ENCODE measurements at places on chromosomes 13 and 19.

DNA sequence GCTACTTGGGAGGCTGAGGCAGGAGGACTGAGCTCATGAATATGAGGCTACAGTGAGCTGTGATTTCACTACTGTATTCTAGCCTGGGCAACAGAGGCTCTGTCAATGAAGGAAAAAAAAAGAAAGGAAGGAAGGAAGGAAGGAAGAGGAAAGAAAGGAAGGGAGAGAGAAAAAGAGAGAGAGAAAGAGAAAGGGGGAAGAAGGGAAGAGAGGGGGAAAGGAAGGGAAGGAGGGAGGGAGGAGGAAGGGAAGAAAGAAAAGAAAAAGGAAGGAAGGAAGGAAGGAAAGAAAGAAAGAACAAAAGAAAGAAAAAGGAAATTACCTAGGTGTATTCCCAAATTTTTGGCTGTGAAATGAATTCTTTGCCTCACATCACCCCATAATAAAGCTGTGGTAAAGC lies 7.2 kb upstream of the RFX2 start:
- no peak for DNase-seq

DNA sequence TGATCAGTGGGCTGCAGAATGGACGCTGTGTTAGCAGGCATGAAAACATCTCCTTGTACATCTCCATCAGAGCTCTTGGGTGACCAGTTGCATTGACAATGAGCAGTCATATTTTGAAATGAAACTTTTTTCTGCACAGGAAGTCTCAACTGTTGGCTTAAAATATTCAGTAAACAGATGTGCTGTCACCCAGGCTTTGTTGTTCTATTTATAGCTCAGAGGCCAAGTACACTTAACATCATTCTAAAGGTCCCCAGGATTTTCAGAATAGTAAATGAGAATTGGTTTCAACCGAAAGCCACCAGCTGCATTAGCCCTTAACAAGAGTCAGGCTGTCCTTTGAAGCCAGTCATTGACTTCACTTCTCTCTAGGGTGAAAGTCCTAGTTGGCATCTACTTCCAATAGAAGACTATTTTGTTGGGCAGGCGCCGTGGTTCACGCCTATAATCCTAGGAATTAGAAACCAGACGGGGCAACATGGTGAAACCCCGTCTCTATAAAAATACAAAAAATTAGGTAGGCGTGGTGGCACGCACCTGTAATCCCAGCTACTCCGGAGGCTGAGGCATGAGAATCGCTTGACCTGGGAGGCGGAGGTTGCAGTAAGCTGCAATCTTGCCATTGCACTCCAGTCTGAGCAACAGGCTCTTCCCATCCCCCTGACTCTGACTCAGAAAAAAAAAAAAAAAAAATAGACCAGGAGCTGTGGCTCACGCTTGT lies 7.9 kb upstream of the PDE4A start:
- no peak for DNase-seq

- DNase-seq, result no peak
Measured at GRCh38 chr13:41751277-41751676, 209.6 kb downstream of the VWA8 start.

DNA sequence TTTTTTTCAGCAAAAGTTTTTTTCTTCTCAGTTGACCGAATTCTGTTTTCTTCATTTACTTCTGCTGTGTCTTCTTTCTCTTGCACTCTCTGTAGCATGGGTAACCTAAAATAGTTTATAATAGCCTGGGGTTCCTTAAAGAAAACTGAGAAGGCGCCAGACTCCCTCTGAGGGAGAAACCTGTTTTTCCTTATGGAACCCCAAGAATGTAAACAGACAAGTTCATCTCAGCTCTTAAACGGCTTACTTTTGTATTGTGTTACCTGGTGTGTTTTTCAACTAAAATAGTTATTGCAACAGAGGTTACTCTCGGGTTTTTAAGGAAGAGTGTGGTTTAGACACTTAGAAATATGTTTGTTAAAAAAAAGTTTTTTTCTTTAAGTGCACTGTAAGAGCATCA lies 23.8 kb upstream of the TM9SF2 start:
- DNase-seq, result no peak

- no peak for DNase-seq
Measured at GRCh38 chr13:40074338-40074737, 418.9 kb downstream of the COG6 start.

GRCh38 chr13:72657379-72657778 lies 70.0 kb downstream of the MZT1 start:
- DNase-seq, result no peak

Data from stimulated activated CD4-positive, alpha-beta T cell treated with anti-CD3 and anti-CD28 coated beads, Interleukin-4, amount 100 ng/mL, for 4 hours (primary cell).